ENCODE measurements at places on chromosomes 7 and 10. TPM values are rescaled to one million over a fixed set of nuclear protein-coding genes. Genes with fewer than 3 reads are reported as not detected.
A peak's percentile ranks its signal among the peaks of the same experiment; 100 is the strongest.

- DNase-seq = no peak
- H3K4me3 ChIP-seq = peak overlapping the region; percentile 70
- H3K27ac ChIP-seq = no peak overlapping the region
Measured at GRCh38 chr10:92695679-92696605, 6.2 kb downstream of the HHEX start.

- no peaks in the 10 kb centered on the region for H3K36me3 ChIP-seq
- no peak overlapping the region for H3K4me3 ChIP-seq
- DNase-seq = no peak
- H3K27me3 ChIP-seq = peaks cover 23% of the 10 kb centered on the region
- no peak overlapping the region for H3K27ac ChIP-seq
Measured at GRCh38 chr7:157667261-157667660, 330.5 kb downstream of the DNAJB6 start.

DNA sequence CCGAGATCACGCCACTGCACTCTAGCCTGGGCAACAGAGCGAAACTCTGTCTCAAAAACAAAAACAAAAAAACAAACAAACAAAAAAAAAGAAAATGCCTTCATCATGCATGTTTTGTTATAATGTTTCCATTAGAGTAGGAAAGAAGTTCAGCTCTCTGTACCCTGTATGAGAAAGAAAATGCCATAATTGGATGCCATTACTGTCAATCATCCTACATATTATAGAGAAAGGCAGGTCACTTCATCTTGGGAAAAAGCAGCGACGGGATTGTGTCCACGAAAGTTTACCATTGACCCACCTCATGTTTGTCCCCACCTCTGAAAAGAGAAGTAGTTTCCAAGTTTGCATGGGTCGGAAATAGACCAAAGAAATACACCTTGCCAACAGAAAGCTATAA is 33.8 kb downstream of the SEC61G start:
- H3K36me3 ChIP-seq = no peaks in the 10 kb centered on the region
- H3K4me1 ChIP-seq = no peaks in the 10 kb centered on the region
- H3K27ac ChIP-seq = no peak overlapping the region
- H3K4me3 ChIP-seq = no peak overlapping the region
- no peak for DNase-seq

GRCh38 chr7:79598351-79598750 is 144.9 kb upstream of the MAGI2 start:
- H3K36me3 ChIP-seq = no peaks in the 10 kb centered on the region
- H3K4me3 ChIP-seq = no peak overlapping the region
- H3K27me3 ChIP-seq = no peaks in the 10 kb centered on the region
- no peaks in the 10 kb centered on the region for H3K4me1 ChIP-seq
- no peak overlapping the region for H3K27ac ChIP-seq

DNA sequence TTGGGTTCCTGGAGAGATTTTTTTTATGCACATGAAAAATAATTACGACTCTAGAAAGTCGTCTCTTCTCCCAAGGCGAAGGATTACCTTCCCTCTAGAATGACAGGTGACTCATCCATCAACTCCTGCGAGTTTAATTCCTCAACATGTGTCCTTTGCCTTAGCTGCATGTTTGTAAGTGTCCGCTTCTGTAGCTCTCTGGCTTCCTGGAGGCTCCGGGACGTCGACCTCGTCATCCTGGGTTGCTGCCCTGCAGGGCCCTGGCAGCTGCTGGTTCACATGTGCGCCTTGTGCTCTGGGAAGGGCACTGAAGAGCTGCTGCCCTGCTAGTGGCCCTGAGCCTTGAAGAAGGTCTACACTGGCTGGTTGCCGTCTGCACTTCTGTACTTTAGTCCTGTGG is 210.2 kb downstream of the MLLT10 start:
- peaks cover 41% of the 10 kb centered on the region for H3K36me3 ChIP-seq
- no peaks in the 10 kb centered on the region for H3K27me3 ChIP-seq
- H3K27ac ChIP-seq = peak overlapping the region; percentile 81
- H3K4me3 ChIP-seq = no peak overlapping the region
- DNase-seq = no peak

- no peak for DNase-seq
- no peaks in the 10 kb centered on the region for H3K36me3 ChIP-seq
- no peak overlapping the region for H3K27ac ChIP-seq
- H3K4me3 ChIP-seq = no peak overlapping the region
- H3K27me3 ChIP-seq = no peaks in the 10 kb centered on the region
Measured at GRCh38 chr10:59962756-59963155, 56.4 kb upstream of the CCDC6 start.

GRCh38 chr10:116594525-116595035 is 3.8 kb downstream of the PNLIPRP1 start:
- no peaks in the 10 kb centered on the region for H3K4me1 ChIP-seq
- no peak for DNase-seq
- peaks cover 17% of the 10 kb centered on the region for H3K27me3 ChIP-seq
- no peak overlapping the region for H3K4me3 ChIP-seq
- H3K36me3 ChIP-seq = no peaks in the 10 kb centered on the region
- H3K27ac ChIP-seq = no peak overlapping the region

TSPAN12 gene
- 14.8 TPM for total RNA-seq

GRCh38 chr10:12394241-12395033 is 45.1 kb downstream of the CAMK1D start:
- no peaks in the 10 kb centered on the region for H3K27me3 ChIP-seq
- no peaks in the 10 kb centered on the region for H3K36me3 ChIP-seq
- peaks cover 15% of the 10 kb centered on the region for H3K4me1 ChIP-seq
- H3K27ac ChIP-seq = no peak overlapping the region

DNA sequence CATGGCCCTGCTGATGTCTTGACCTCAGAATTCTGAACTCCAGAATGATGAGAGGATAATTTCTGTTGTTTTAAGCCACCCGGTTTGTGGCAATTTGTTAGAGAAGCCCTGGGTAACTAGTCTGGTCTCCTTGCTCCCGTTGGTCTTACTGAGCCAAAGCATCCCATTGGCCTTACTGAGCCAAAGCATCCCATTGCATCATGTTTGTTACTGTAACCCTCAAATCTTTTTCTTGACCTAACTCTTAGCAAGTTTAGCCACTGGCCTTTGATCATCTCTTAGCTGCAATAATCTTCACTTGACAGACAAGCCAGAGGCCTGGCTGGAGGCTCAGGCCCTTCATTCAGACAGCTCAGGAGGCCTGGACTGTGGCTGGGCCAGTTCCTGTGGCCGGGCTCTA is 21.8 kb downstream of the TBXAS1 start:
- no peak for DNase-seq
- H3K4me1 ChIP-seq = peaks cover 15% of the 10 kb centered on the region
- no peaks in the 10 kb centered on the region for H3K27me3 ChIP-seq
- H3K4me3 ChIP-seq = no peak overlapping the region

GRCh38 chr7:99597762-99598501 is at the start of gene TMEM225B:
Gene TMEM225B, plus strand, starts transcription at chr7:99598267. Its CDS starts 6,122 bp downstream, at chr7:99604389.
- DNase-seq = no peak
- no peaks in the 10 kb centered on the region for H3K4me1 ChIP-seq
- H3K27ac ChIP-seq = no peak within 1 kb of the TSS
- no peak within 1 kb of the TSS for H3K4me3 ChIP-seq

- no peak overlapping the region for H3K27ac ChIP-seq
- no peaks in the 10 kb centered on the region for H3K36me3 ChIP-seq
- no peaks in the 10 kb centered on the region for H3K27me3 ChIP-seq
- no peak overlapping the region for H3K4me3 ChIP-seq
- no peak for DNase-seq
- H3K4me1 ChIP-seq = no peaks in the 10 kb centered on the region
Measured at GRCh38 chr7:81882086-81882485, 112.2 kb upstream of the HGF start.

DNA sequence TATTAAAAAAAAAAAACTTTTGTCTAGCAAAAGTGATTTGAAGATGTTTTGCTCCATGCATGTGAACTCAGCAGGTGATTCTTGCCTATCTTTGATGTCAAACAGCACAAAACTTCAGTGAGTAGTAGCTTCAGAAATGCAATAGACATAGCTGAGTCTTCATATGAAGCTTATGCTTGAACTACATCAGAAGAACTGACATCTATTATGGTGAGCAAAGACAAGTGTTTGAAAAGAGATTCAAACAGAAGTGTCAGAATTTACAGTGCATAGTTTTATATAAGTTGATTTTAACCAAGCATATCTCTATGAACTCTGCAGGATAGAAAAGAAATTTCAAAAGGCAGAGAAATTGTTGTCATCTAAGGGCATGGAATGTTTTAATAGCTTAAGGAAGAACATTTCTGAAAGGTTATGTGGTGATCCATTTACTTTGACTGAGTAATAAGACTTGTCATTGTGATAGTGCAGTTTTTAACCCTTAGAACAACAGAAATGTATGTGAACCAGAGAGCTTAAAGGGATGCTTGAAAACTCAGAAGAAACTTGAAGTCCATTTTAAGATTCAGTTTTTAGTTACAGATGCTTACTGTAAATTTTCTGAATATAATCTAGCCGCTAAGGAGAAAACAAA is 351.4 kb downstream of the MDFIC start:
- no peak for DNase-seq
- H3K27ac ChIP-seq = no peak overlapping the region
- H3K4me3 ChIP-seq = no peak overlapping the region
- no peaks in the 10 kb centered on the region for H3K36me3 ChIP-seq

GRCh38 chr7:30146127-30146612 is 11.4 kb downstream of the MTURN start:
- peaks cover 16% of the 10 kb centered on the region for H3K4me1 ChIP-seq
- H3K4me3 ChIP-seq = no peak overlapping the region
- no peak overlapping the region for H3K27ac ChIP-seq
- H3K27me3 ChIP-seq = no peaks in the 10 kb centered on the region

DNA sequence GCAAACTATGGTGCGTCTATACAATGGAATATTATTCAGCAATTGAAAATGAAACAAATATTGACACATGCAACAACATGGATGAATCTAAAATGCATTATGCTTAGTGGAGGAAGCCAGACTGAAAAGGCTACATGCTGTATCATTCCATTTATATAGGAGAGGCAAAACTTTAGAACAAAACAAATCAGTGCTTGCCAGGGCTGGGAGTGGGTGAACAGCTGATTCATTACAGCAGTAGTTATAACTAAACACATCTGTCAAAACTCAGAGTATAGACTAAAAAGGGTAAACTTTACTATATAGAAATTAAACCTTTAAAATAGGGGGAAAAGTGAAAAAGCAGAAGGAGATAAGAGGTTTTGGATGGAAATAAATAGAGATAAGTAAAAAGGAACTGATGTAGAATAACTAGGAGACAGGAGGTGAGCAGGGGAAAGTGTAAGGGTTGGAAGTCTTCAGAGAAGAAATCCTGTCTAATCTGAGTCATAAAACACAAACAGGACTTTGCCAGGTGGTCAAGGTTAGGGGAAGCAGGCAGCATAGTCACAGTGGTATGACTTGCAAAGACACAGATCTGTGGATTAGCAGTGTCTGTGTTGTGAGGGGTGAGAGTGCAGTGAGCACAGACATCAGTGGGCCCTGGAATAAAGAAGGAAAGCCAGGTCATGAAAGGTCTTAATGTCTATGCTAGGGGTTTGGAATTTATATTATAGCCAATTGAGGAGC is 349.8 kb downstream of the PHTF2 start:
- no peak overlapping the region for H3K4me3 ChIP-seq
- peaks cover 28% of the 10 kb centered on the region for H3K4me1 ChIP-seq
- no peak for DNase-seq
- peaks cover 9% of the 10 kb centered on the region for H3K27me3 ChIP-seq
- no peak overlapping the region for H3K27ac ChIP-seq
- no peaks in the 10 kb centered on the region for H3K36me3 ChIP-seq

DNA sequence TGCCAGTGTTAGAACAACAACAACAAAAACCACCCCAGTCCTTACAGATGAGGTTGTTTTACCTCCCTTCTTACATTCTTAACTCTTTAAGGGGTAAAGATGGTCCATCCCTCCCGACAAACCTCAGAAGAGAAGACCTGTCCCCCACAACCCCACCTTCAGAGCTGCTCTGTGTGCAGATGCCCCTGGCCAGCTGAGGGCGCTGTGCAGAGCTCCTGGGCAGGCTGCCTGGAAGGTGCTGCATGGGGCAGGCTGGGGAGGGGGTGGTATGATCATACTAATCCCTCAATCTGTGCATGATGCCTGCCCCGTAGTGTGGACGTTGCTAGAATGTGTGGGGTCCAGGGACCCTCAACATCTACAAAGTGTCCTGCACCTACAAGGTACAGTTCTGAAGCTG is 387.1 kb downstream of the INHBA start:
- H3K27me3 ChIP-seq = no peaks in the 10 kb centered on the region
- no peak overlapping the region for H3K27ac ChIP-seq
- DNase-seq = no peak
- no peaks in the 10 kb centered on the region for H3K36me3 ChIP-seq
- no peak overlapping the region for H3K4me3 ChIP-seq

ABI1 gene
- 45.5 TPM for total RNA-seq

- peaks cover 36% of the 10 kb centered on the region for H3K27me3 ChIP-seq
- H3K36me3 ChIP-seq = no peaks in the 10 kb centered on the region
- H3K4me1 ChIP-seq = peaks cover 24% of the 10 kb centered on the region
- no peak overlapping the region for H3K4me3 ChIP-seq
- H3K27ac ChIP-seq = no peak overlapping the region
Measured at GRCh38 chr10:1559761-1560160, 177.6 kb downstream of the ADARB2 start.

DNA sequence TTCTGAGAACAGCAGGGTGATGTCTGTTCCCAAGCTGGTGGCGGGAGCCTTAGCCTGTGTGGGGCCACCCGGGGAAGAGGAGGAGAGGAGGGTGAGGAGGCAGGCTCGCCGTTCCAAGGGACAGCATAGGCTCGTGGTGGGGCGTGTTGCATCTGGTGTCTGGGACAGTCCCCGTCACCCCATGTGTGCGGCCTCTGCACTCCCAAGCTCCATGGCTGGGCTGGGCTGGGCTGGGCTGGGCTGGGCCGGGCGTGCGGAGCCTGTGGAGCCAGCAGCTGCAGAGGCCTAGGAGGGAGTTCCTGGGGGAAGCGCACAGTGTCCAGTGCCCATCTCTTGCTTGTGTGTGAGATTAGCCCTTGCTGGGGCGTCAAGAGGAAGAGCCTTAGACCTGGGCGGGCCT is 20.9 kb upstream of the TTYH3 start:
- H3K36me3 ChIP-seq = no peaks in the 10 kb centered on the region
- H3K27ac ChIP-seq = peak overlapping the region; percentile 76
- no peak overlapping the region for H3K4me3 ChIP-seq
- no peaks in the 10 kb centered on the region for H3K27me3 ChIP-seq

DNA sequence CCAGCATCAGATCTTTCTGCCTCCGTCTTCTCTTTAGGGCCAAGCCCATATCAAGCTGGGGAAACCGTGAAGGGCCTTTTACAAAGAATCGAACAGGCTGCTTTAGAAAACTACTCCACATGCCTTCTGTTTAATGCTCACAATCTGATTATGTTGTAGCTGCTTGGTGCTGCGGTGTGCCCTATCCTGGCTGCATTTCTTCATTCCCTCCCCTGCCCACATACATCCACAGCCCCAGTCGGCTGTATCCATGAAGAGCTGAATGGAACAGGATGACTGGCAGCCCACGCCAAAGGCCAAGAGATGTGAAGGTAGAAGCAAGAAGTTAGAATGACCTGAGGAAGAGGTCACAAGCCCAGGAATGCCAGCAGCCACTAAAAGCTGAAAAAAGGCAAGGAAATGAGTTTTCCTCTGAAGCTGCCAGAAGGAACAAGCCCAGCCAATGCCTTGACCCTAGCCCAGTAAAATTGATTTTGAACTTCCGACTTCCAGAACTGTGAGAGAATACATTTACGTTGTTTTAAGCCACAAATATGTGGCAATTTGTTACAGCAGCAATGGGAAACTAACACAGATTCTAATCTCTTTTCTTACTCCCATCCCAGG is 22.2 kb downstream of the TAS2R41 start:
- H3K4me3 ChIP-seq = no peak overlapping the region
- DNase-seq = no peak
- H3K36me3 ChIP-seq = no peaks in the 10 kb centered on the region
- no peak overlapping the region for H3K27ac ChIP-seq
- peaks cover 4% of the 10 kb centered on the region for H3K4me1 ChIP-seq
- peaks cover 5% of the 10 kb centered on the region for H3K27me3 ChIP-seq
